ENCODE measurements at places on chromosomes 2 and 18.

DNA sequence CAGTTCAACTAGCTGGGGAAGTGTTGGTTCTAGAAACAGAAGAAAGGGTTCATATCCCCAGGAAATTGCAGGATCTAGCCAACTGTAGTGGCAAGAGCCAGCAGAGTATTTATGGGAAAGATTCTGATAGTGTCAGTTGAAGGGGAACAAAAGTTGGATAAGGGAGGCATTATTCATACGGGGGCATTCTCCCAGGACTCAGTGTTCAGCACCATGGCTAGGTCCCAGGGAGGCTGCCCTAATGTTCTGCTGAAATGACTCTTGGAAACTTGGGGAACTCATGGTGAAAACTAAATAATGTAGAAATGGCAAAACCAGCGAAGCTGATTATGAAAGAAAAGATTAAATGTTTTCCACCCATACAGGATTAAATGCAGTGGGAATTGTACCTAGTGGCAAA is 543.7 kb downstream of the TRIB2 start:
- DNase-seq, result peak; percentile 11

GRCh38 chr2:163970058-163970813 is 234.4 kb upstream of the FIGN start:
- no peak for DNase-seq

DNA sequence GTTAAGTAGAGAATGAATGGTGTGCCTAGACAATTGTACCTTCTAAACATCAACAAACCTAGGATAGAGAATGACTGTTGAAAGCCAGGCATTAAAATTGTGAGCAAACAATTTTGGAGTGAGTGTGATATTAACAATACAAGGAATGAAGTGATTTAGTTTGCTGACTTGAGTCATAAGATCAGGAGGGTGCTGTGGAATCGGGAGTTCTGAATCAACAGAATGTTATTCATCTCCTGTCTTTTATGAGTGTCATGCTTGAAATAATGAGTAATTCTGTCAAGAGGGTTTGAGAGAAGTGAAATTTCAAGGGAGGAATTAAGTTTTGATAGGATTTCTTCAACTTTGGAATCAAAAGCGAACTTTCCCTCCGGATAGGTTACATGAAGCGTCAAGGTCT is 214.4 kb upstream of the DSEL start:
- DNase-seq, result no peak

DNA sequence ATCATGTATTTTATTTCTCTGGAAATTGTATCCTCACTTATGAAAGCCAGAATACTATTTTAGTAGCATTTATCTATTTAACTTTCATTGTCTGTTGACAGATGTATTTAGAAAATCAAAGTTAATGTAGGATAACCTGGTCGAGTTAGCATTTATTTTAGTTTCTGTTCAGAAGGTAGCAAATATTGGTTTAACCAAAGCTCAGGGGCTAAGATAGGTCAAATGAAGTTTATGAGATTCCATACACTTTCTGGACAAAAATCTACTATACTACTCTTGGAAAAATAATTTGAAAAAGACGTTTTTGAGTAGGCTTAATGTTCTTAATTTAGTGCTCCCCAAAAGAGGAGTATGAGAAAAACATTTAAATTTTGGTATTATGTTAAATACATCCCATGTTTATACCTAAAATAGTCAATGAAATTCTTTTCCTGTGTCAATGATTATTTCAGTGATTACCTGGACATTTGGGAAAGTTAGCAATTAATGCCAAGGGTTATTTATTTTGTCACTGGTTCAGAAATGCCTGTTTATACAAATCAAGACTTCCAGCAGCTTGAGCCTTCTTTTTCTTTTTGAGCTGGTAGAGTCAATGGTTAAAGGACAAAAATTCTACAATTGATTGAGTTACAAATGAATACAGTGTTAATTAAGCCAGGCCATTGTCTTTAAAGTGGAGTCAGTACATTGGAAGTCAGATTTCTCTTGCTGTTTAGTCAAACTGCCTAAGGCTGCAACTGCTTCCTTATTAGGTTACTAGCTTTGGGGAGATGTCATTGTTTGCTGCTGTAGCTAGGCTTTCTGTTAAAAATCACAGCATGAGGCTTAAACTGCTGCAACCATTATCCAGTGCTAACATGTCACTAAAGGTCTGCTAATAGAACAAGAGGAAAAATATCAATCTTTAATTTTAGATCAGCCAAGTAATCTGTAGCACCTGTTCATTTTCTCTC is 182.3 kb downstream of the CAMKMT start:
- no peak for DNase-seq

GRCh38 chr2:173823543-173823939 is 141.6 kb downstream of the SP3 start:
- DNase-seq, result no peak

DNA sequence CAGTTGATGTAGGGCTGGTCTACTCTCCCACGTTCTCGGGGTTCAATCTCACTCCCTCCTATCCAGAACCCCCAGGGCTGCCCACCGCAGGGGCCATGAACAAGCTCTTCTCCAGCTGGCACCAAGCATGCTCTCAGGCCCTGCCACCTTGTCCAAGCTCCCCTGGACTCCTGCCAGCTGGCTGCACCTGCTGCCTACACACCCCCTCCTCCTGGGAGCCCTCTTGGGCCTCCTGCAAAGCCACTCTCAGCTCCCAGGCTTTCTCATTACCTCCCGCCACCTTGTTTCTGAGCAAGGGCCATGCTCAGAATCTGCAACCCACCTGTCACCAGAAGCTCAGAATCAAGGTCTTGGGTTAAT is 56.0 kb downstream of the HDAC4 start:
- DNase-seq, result no peak

GRCh38 chr2:15584767-15585469 is 6.8 kb upstream of the DDX1 start:
- no peak for DNase-seq

GRCh38 chr18:2494921-2495320 is 76.4 kb downstream of the METTL4 start:
- no peak for DNase-seq

- no peak for DNase-seq
Observed at GRCh38 chr2:67159929-67160328, 237.2 kb upstream of the ETAA1 start.

DNA sequence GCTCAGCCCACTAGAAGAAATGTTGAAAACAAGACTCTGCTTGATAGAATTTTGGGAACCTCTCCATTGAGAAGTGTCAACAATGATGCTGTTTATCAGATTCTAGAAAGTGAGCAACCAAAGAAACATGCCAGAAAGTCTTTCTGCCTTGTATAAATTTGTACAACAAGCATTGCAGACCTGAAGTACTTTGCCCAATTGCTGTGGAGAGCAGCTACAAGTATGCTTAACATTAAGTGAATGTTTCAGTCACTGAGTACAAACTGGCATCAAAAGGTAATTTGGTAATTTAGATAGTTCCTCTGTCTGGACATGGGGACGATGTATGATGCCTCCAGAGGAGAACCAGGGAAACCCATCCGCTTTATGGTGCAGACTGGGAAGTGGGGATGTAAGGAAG is 33.4 kb upstream of the SKA1 start:
- no peak for DNase-seq

GRCh38 chr18:56632070-56633022 is 6.0 kb downstream of the TXNL1 start:
- DNase-seq, result no peak
